ENCODE measurements at places on chromosomes 2 and 18.

GRCh38 chr18:63590373-63590772 is 3.2 kb downstream of the SERPINB13 start:
- DNase-seq, result no peak

GRCh38 chr2:207490441-207490840 is 39.3 kb upstream of the CREB1 start:
- DNase-seq, result no peak

DNA sequence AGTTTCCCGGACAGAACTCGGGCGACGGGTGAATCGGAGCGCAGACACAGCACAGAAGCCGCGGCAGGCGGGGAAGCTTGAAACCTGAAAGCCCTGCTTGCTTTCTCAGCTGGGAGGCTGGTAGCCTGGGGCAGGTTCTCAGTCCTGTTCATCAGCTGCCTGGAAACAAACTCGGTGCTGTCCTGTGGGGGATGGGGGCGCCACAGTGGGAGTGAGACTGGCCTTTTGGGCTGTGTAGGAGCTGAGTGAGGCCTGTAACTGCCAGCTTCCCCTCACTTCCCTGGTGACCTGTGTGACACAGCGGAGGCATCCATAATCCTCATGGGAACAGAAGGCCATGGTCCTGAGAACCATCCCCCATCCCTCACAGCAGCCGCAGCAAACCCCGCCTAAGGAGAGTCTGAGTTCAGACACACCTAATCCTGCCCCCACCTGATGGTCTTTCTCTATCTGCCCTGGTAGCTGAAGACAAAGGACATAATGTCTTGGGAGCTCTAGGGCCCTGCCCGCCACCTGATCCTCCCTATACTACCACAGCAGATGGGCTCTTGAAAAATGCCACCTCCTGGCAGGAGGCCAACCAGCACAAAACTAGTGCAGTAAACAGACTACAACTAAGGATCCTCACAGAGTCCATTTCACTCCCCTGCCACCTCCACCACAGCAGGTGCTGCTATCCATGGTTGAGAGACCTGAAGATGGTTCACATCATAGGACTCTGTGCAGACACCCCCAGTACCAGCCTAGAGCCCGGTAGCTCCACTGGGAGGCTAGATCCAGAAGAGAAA is 52.7 kb upstream of the LDLRAD4 start:
- DNase-seq, result no peak

DNA sequence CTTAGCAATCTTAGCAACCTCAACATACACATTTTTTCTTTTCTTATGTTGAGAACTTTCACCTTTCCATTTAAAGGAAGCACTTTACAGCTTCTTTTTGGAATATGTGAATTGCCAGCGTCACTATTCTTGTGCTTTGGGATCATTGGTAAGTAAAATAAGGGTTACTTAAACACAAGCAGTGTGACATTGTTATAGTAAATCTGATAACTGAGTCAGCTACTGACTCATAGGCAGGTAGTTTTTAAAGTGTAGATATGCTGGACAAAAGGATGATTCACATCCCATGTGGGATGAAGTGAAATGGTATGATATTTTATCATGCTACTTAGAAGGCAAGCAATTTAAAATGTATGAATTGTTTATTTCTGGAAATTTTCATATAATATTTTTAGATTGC is 637.2 kb downstream of the DCDC2C start:
- DNase-seq, result no peak

DNA sequence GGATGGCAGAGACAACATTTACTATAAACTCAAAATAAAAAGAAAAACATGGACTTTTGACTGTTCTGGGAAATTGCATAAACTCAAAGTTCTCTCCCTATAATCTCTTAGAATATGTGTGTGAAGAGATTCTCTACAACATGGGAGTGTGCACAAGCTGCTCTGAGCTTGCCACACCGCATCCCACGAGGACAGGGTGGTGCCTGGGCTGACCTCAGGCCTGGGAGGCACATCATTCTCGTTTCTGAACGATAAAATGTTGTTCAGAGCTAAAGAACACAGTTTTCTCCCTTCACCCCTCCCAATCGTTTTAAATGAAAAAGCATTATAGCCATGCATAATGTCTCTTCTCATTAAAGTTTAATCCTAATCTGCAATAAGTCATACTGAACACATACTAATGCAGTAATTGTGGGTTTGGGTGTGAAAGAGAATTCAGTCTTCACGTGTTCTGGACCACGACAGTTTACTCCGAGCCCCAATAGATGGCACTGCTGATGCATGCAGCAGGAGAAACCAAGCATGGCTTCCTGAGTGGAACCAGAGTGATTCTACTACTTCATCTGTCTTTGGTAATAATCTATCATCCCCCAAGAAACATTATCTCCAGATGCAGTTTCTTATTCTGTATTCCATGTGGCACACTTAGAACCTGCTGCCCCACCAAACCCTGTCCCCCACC is 46.9 kb upstream of the LAMA1 start:
- DNase-seq, result no peak

- DNase-seq, result no peak
Measured at GRCh38 chr2:216408426-216409290, 3.6 kb upstream of the SMARCAL1 start.

DNA sequence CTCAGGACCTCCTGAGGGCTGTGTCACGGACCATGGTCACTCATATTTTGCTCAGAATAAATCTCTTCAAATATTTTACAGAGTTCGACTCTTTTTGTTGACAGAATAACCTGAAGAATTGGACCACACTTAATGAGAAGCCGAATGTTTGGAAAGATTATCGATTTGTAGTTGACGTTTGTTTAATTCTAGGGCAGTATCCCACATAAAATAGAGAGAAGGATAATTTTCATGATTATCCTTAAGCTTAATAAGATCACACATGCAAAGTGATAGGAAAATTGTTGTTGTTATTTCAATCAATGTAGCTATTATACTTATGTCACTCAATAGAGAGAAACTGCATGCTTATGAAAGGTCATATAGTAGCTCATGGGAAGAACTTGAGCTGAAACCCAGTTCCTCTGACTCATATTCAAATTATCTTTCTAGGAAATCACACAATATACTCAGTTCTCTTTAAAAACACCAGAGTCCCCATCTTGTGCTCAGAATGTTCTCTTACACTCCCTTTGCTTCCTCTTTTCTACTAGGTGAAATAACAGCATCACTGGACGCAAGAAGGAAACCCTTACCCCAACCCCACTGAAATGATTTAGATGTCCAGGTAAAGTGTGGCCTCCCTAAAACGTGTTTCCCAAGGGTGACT is 982.1 kb downstream of the TSN start:
- no peak for DNase-seq

- no peak for DNase-seq
Measured at GRCh38 chr18:26563024-26563423, 14.7 kb upstream of the KCTD1 start.

DNA sequence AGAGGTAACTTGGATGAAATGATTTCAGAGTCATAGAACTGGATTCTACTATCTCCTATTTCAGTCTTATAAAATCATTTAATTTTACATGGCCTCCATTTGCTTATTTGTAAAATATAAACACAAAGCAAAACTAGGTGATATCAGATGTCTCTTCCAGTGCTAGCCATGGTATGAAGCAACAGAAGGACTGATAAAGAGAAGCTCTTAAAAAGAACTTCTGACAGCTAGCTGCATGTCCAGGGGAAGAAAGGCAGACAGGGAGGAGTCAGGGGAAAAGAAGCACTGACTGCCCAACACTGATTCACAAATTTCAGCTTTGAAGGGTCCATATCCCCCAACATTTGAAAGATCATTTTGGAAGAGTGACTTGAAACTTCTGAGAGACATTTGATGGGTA is 6.4 kb downstream of the SLC8A1 start:
- DNase-seq, result no peak

- DNase-seq, result no peak
Measured at GRCh38 chr2:197516393-197516761, 511 bp downstream of the MOB4 start.

DNA sequence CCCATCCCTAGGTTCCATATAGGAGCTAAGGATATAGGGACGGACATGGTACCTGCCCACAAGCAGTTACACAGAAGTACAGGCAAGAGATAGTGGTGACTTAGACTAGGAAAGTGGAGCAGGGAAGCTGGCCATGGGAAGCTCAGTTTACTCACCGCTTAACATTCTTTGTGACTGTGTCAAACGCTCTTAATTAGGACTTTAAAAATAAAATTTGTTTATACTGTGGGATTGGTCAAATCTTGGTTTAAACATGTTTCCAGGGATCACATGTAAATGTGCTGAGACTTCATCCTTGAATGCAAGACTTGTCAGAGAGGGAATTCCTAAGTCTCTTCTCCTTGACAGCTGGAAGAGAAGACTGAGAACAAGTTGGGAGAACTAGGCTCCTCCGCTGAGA is 107.3 kb downstream of the MTCL1 start:
- DNase-seq, result no peak

GRCh38 chr2:144358979-144359541 is 160.9 kb downstream of the ZEB2 start:
- no peak for DNase-seq

- no peak for DNase-seq
Measured at GRCh38 chr2:14157816-14158215, 474.7 kb upstream of the LRATD1 start.

GRCh38 chr2:241153616-241154015 is 3.3 kb downstream of the PPP1R7 start:
- DNase-seq, result no peak

DNA sequence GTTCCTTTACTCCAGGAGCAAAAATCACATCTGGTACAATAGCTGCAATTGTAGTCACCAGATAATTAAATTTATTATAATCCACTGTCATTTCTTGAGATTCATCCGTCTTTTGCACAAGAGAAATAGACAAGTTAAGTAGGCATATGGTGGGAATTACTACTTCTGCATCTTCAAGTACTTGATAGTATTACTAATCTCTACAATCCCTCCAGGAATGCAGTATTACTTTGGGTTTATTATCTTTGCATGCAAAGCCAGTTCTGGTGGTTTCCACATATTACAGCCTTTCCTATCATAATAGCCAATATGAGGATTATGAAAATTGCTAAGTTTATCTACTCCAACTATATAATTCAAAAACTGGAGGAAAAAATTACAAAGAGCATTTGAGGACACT is 254.1 kb downstream of the IKZF2 start:
- DNase-seq, result no peak

- DNase-seq, result peak; percentile 43
Measured at GRCh38 chr18:42298759-42299675, 344.0 kb downstream of the PIK3C3 start.

- no peak for DNase-seq
Measured at GRCh38 chr2:64062840-64063239, 43.6 kb upstream of the VPS54 start.

GRCh38 chr2:26033270-26033817 is 540 bp upstream of the RAB10 start:
- DNase-seq, result no peak

GRCh38 chr18:23528580-23529472 is 25.5 kb downstream of the RMC1 start:
- no peak for DNase-seq

DNA sequence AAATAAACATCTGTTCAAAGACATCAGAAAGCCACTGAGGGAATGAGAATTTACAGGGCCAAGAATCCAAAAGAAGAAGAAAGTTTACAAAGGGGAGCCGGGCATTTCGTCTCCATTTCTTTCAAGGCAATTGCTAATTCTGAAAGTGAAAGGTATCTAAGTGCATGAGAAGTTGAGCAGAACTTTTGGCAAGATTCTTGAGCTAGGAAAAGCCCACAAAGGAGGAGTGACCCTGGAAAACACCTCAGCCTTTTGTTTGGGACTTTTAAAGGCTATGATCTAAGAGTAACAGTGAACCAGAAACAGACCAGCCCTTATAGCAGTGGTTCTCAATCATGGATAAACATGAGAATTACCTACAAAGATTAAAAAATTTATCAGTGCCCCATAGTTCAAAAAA is 87.4 kb downstream of the MDH1 start:
- no peak for DNase-seq

GRCh38 chr2:21020668-21021288 is 23.1 kb downstream of the APOB start:
- no peak for DNase-seq
